ENCODE measurements at places on chromosomes 5 and 9.
A peak's percentile ranks its signal among the peaks of the same experiment; 100 is the strongest.

DNA sequence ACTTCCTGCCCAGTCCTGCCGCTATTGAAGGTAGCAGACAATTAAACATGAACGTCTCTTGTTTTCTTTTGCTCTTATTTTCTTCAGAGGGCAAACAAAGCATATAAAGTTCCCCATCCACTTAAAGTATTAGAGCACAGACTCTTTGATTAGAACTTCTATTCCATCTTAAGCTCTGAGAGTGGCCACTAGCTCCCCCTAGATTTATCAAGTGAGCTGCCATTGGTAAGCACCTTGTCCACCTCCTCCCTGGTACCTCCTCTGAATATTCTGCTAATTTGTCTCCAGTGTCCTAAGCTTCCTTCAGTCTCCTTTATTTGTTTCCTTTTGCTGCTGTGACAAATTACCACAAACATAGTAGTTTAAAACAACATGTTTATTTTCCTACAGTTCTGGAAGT, 264.3 kb upstream of the KCNN2 start:
- DNase-seq: no peak

- DNase-seq: no peak
Observed at GRCh38 chr9:102506406-102506805, 488.7 kb upstream of the CYLC2 start.

- DNase-seq: no peak
Observed at GRCh38 chr9:70975821-70976220, 145.6 kb downstream of the TRPM3 start.

DNA sequence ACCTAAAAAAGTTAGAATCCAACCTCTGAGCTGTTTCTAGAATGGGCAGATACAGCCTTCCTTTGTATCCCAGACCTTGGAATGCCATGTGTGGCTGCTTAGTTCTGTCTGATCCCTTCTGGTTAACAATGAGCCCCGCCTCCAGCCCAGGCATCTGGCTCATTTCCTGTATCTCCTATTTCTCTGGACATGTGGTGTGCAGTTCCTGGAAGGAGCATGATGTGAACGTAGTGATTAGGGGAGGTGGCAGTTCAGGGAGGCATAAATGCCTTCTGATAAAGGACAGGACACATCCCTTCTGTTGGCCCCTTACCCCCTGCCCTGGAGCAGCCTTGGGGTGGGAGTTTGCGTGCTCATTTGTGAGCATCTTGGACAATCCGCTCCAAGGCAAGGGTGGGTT, 243.0 kb downstream of the ZSWIM6 start:
- DNase-seq: peak; percentile 47

DNA sequence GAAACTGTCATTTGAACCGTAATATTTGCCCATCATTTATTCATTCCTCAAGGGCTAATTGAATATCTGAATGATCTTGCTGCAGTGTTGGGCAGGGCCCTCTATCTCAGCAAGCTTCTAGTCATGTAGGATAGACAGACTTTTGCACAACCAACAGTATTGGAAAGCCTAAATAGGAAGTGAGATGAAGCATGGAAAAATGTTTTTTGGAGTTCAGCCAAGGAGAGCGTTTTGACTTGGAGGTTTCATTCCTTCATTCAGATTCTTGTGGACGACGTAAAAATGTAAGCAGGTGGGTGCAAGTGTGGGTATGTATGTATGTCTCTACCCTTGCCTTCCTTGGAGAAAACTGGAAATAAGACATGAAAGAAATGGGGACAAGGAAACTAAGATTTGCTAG, 15.5 kb downstream of the DAPK1 start:
- DNase-seq: no peak

GRCh38 chr9:30970812-30971211, 1413.6 kb upstream of the ACO1 start:
- no peak for DNase-seq

GRCh38 chr5:175195698-175196656, 248.0 kb downstream of the DRD1 start:
- DNase-seq: no peak
